Foreskin keratinocyte (primary cell): ENCODE measurements at places on chromosomes 3 and 15.

DNA sequence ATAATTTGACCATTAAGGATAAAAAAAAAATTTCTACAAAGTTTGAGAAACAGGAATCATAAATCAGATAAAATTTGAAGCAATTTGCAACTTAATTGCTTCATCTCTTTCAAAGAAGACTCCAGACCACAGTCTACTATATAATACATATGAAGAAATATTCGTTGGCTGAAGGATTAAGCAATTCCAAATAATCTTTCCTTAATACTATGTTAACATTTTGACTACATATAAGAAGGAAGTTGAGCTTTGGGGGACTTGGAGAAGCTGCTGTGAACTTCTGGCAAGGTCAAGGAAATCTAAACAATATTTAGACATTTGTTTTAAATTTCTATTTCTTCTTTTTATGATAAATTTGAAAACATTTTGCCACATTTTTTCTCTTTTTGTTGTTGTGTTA lies 13.5 kb upstream of the GABRR3 start:
- DNase-seq = no peak

DNA sequence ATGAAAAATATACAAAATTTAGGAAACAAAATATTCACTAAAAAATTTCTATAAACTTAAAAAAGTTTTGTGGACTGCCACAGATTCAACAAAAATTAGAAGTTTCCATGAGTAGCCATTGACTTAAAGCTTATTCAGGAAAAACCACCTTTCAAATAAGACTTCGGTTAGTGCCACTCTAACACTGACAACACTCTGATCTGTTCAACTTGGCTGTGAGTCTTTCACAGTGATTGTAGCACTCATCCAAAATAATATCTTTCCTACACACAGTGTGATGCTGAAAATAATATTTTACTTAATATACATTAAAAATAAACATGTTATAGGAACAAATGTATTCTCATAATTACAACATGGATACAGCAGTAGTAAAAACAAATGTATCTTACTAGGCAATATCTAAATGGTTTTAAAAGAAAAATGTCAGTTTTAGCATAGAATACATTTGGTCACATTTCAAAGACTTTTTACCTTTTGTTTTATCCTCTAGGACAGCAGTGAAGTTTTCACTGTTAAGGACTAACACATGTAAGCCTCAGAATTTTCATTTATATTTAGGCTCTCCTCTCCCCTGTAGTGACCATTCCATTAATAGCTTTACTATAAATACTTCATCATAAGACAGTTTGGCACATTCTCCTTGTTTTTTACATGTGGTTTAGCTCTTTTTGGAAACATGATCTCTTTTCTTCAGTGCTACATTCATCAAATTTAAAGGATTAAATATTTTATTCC lies at the start of gene ASB14:
Gene ASB14 (minus strand): TSS at position 527 of the 738 bp plus-strand sequence. CDS start 652 bp downstream, outside the sequence.
- no peak for DNase-seq

DNA sequence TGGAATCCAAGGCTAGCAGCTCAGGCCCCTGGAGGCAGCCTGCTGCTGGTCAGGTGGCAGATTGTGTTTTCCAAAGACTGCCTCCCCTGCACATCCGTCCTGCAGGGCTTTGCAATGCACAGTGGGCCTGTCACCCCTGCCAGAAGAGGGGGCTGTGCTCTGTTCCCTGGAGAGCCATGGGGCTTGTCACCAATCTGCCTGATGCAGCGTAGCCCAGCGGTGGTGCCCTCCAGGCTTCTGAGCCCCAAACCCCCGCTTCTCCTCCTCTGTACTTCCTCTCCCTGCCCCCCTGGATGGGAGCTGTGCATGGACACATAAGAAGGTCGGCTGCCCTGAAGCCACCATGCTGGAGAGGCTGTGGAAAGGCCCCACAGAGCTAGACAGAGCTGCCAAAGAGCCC lies 10.0 kb upstream of the PLXNA1 start:
- DNase-seq = no peak

DNA sequence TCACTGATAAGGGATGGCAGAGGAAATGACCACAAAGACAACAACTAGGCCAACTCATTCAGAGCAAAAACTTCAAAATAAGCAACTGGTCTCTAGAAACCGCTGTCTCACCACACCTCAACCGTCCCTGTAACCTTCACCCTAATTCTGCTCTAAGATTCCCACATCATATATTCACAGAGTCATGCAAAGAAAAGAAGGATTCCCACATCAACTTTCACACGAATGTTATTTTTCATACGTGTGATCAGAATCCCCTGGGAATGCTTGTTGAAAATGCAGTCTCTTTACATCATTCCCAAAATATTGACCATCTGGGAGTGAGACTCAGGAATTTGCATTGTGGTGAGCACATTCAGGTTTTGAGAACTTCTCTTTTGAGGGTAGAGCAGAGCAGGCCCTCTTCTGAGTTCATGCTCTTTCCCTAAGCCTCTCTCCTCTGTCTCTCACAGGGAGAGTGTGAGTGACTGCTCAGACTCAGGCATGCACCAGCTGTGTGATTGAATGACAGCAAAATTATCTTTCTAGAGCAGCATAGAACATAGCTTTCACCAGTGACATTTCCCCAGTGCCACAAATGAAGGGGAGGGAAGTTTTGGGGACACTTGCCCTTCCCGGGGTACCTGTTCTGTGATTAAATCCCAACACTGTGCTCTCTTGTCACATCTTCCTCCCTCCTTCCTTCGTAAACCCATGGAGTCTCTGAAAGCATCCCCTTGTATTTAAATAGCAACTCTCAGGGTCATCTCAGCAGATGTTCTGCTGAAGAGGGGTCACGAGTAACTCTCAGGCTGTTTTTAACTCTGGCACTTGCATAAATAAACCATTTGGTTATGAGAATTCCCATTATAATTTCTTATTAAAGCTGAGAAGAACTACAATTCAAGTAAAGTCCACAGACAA lies 170.9 kb downstream of the PLCL2 start:
- DNase-seq = no peak

DNA sequence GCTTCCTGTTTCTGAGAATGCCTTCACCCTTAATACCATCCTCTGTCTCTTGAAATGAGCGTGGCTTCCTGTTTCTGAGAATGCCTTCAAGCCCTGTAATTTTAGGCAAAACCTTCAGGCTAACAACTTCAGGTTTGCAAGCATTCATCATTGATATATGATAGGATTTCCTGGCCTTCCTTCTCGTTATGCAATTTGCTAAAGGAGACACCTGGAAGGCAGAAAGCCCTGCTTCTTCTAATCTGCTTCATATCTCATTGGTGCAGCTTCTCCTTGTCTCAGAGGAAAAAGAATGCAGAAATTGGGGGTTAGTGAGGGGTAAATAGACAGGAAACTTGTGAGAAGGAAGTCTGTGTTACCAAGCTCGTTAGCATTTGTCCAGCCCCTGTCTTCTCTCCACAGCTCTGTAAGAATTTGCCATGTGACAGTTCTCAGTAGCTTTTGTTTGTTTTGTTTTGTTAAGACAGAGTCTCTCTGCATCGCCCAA lies 7.3 kb downstream of the ARL6IP5 start:
- no peak for DNase-seq
